ENCODE measurements at places on chromosomes 6 and 20.

- no peaks in the 10 kb centered on the region for H3K4me1 ChIP-seq
- H3K27me3 ChIP-seq: no peaks in the 10 kb centered on the region
- no peak for DNase-seq
- H3K4me3 ChIP-seq: no peak overlapping the region
These were observed 40.1 kb downstream of the KCNK5 start for GRCh38 chr6:39189131-39189530.

DNA sequence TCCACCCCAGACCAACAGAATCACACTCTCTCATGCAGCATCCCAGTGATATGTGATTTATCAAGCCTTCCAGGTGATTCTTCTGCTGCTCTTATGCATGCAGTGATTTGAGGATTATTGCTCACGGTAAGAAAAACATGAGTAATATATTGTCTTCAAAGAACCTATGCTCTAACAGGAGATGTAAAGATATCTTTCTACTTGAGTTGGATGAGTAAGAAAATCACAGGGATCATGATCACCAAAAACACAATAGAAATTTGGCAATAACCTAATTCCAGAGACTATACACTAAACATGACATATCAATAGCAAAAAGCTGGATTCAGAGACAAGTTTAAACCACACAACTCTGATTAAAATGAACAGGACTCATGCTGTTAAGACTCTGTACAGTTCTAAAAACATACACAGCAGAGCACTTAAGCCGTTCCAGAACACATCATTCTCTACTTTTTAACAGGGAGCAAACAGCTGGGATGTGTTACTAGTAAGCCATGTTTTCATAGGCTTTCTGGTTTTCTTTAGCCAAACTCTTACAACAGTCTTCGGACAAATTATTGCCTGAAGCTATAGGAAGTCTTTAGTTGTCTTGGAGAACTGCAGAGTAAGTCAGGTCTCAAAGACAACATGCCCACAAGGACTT is 568.6 kb downstream of the HAO1 start:
- no peak for DNase-seq
- no peak overlapping the region for H3K4me3 ChIP-seq
- no peaks in the 10 kb centered on the region for H3K27me3 ChIP-seq
- no peaks in the 10 kb centered on the region for H3K4me1 ChIP-seq
- H3K36me3 ChIP-seq: no peaks in the 10 kb centered on the region

DNA sequence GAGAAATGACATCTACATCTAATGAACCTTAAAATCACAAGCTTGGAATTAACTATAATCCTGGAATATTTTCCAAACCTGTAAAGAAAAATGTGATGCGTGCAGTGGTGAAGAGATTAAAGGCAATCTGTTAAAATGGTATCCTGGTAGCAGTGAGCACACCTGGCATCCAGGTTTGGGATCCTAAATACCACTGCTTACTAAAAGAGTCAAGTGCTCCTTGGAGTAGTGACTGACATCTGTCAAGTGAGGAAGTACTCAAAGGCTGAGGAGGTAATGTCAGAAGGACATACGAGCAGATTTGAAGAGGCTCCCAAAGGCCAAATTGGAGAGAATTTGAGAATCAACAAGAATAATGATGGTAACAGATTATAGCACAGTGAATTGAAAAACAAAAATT is 32.8 kb downstream of the PCMT1 start:
- no peaks in the 10 kb centered on the region for H3K4me1 ChIP-seq
- H3K27me3 ChIP-seq: no peaks in the 10 kb centered on the region
- peaks cover under 1% of the 10 kb centered on the region for H3K36me3 ChIP-seq
- H3K4me3 ChIP-seq: no peak overlapping the region
- no peak overlapping the region for H3K27ac ChIP-seq

GRCh38 chr6:15483060-15483459 is 179.8 kb downstream of the DTNBP1 start:
- no peaks in the 10 kb centered on the region for H3K27me3 ChIP-seq
- peaks cover 9% of the 10 kb centered on the region for H3K4me1 ChIP-seq
- H3K36me3 ChIP-seq: peaks cover 12% of the 10 kb centered on the region
- DNase-seq: no peak

- DNase-seq: no peak
- H3K27ac ChIP-seq: no peak overlapping the region
- no peaks in the 10 kb centered on the region for H3K4me1 ChIP-seq
These were observed 61.2 kb upstream of the LAMP5 start for GRCh38 chr20:9453201-9453600.

- H3K27ac ChIP-seq: no peak overlapping the region
- no peaks in the 10 kb centered on the region for H3K36me3 ChIP-seq
- H3K4me1 ChIP-seq: no peaks in the 10 kb centered on the region
- no peak for DNase-seq
These were observed 8.8 kb upstream of the BTN3A3 start for GRCh38 chr6:26431258-26432172.

DNA sequence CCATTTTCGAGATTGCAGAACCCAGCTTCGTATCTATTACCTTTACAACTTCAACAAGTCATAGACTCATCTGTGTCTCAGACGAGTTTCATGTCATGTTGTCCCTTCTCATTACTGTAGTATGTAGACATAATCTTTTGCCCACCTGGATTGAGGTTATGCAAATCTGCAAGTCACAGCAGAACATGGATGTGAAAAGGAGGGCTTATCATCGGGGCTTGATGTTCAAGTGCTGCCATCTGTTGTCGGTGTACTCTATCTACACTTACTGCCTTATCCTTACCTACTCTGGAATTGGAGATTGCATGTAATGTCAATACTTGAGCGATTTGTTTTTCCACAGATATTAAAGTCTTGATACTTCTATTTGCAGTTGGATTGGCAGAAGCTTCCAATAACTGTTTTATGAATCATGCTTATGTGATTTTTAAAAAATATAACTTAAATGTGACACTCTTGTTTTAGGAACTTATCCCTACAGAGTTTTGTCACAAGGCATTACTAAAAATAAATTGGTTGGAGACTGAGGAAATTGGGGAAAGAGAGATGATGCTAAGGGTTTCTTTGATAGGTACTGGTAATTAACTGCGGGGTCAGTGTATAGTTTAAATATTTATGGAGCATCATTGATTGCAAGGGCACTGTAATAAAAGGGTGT is 3.0 kb upstream of the GOPC start:
- no peak overlapping the region for H3K4me3 ChIP-seq
- DNase-seq: peak; percentile 56
- peaks cover 5% of the 10 kb centered on the region for H3K4me1 ChIP-seq
- no peak overlapping the region for H3K27ac ChIP-seq
- no peaks in the 10 kb centered on the region for H3K27me3 ChIP-seq

- H3K27ac ChIP-seq: peak overlapping the region; percentile 72
- peak overlapping the region; percentile 21 for H3K4me3 ChIP-seq
- H3K27me3 ChIP-seq: no peaks in the 10 kb centered on the region
- no peak for DNase-seq
- no peaks in the 10 kb centered on the region for H3K36me3 ChIP-seq
- H3K4me1 ChIP-seq: peaks cover 34% of the 10 kb centered on the region
These were observed 69.9 kb downstream of the SGK1 start for GRCh38 chr6:134247844-134248580.

DNA sequence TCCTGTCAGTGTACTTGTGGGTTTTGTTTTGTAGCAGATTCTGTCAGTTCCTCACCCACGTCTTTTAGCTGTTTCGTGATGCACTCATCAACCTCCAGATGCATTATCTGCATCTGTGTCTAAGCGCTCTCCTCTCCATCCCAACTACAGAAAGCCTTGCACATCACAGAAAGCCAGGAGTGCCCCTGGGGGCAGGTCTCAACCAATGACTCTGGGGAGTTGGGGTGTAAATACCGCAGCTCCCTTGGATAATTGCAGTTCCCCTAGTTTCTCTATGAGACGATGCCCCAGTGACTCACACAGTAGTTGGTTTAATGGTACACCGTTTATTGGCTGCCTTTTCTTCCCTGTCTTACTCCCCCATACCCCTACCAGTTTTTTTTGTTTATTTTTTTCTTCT is 158.1 kb downstream of the SOX4 start:
- no peaks in the 10 kb centered on the region for H3K27me3 ChIP-seq
- H3K36me3 ChIP-seq: no peaks in the 10 kb centered on the region
- no peak overlapping the region for H3K27ac ChIP-seq
- no peak overlapping the region for H3K4me3 ChIP-seq

DNA sequence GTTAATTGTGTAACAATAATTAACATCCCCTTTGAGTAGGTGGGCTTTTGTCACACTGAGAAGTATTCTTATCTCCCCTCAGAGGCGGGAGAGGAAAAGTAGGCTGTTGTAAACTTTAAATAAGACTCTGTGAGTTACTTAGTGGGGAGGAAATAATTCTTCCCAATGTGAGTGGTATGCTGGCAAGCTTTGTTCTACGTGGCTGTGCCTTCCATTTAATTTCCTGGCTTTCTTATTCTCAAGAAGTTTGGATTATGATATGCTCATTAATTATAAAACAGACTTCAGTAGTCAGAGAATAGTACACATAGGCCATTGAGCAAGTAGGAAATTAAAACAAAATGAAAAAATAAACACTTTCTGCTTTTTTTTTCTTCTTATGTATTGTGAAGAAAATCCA is 19.1 kb downstream of the ADGRB3 start:
- no peak for DNase-seq
- H3K27me3 ChIP-seq: no peaks in the 10 kb centered on the region
- no peaks in the 10 kb centered on the region for H3K36me3 ChIP-seq
- H3K27ac ChIP-seq: no peak overlapping the region

- no peaks in the 10 kb centered on the region for H3K4me1 ChIP-seq
- no peak for DNase-seq
- no peak overlapping the region for H3K27ac ChIP-seq
- H3K27me3 ChIP-seq: no peaks in the 10 kb centered on the region
These were observed 611.7 kb downstream of the UTRN start for GRCh38 chr6:144896871-144897270.

GRCh38 chr20:39890697-39891096 is 798.3 kb downstream of the MAFB start:
- no peaks in the 10 kb centered on the region for H3K36me3 ChIP-seq
- H3K27ac ChIP-seq: no peak overlapping the region
- no peaks in the 10 kb centered on the region for H3K27me3 ChIP-seq

GRCh38 chr20:39853636-39854035 is 835.4 kb downstream of the MAFB start:
- no peak for DNase-seq
- no peaks in the 10 kb centered on the region for H3K27me3 ChIP-seq
- H3K4me1 ChIP-seq: no peaks in the 10 kb centered on the region

DNA sequence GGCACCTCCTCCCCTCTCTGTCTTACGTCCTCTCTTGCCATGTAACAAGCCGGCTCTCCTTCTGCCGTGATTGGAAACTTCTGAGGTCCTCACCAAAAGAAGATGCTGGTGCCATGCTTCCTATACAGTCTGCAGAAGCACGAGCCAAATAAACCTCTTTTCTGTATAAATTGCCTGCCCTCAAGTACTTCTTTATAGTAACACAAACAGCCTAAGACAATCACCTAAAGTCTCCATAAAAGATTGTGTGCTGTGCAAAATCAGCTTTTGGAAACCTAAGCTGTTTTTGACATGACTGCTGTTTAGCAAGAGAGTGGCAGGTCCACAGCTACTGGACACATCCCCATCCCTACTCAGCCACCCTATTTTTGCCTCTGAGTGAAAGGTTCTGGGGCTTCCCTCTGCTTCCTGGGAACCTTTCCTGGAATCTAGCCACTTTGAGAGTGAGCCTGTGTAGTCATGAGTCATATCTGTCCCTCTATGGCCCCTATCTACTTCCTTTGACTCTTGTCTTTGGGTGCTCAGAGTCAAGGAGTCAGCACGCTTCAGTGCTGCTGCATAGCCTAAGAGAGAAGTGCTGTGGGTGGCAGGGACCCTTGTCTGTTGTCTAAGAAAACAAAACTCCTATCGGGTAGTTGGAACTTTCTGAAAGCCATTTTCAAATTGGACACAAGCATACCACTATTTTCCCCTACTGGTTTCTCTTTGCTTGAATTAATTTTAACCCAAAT is 110.0 kb downstream of the PPP1R14C start:
- no peaks in the 10 kb centered on the region for H3K36me3 ChIP-seq
- no peak overlapping the region for H3K27ac ChIP-seq
- DNase-seq: no peak
- H3K4me1 ChIP-seq: no peaks in the 10 kb centered on the region
- no peaks in the 10 kb centered on the region for H3K27me3 ChIP-seq

DNA sequence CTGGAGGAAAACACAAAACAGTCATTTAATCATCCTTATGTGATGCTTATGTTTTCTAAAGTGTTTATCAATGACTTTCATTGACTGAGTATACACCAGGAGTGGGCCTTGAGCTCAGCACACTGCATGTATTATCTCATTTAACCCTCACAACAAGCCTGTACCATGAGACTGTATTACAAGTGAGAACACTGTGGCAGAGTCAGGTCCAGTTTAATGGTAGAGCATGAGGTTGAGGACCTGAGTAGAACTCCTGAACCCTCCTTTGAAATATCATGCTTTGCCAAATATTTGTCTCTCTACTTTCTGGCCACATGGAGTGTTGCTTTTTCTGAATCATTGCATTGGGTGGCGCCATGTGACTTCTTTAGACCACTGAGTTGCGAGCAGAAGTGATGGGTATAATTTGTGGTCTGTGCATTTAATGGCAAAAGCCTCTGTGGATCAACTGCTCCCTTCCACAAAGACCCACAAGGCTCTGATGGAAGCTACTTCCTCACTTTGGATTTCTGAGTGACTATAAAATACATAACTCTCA is 65.0 kb upstream of the SIRPG start:
- H3K27ac ChIP-seq: no peak overlapping the region
- no peak overlapping the region for H3K4me3 ChIP-seq
- no peaks in the 10 kb centered on the region for H3K27me3 ChIP-seq
- no peaks in the 10 kb centered on the region for H3K4me1 ChIP-seq

- no peak for DNase-seq
- no peaks in the 10 kb centered on the region for H3K36me3 ChIP-seq
- no peaks in the 10 kb centered on the region for H3K27me3 ChIP-seq
- H3K4me3 ChIP-seq: no peak overlapping the region
These were observed 79.3 kb downstream of the SLC22A3 start for GRCh38 chr6:160427312-160428068.

DNA sequence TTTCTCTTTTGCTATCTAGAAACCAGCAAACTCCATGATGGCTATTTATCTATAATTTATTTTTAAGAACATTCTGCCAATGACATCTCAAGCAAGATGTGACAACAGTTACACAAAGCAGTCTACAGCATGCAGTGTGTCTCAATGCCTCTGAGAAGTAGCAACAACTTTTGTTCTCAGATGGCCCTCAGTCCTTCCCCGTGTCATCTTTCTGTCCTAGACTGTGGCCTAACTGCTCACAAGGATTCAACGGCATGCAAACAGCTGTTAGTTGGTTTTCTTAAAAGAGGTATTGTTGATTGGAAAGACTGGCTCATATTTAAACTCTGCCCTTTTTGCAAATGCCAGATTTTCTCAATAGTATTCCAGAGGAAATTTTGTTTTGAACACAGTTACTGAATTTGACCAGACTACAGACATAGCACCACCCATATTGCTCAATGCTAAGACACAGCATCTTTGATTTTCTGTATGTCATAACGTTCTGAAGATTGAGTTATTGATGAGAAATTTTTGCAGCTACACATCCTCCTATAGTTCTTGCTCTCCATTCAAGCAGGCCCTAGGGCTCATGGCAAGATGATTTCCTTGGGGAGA is 26.1 kb upstream of the F13A1 start:
- H3K36me3 ChIP-seq: no peaks in the 10 kb centered on the region
- no peak for DNase-seq
- H3K4me3 ChIP-seq: no peak overlapping the region
- no peaks in the 10 kb centered on the region for H3K4me1 ChIP-seq

All from naive thymus-derived CD4-positive, alpha-beta T cell (primary cell).